HEK293T (cell line): ENCODE measurements at places on chromosomes 2 and 18.
A peak's percentile ranks its signal among the peaks of the same experiment; 100 is the strongest.

- no peak for DNase-seq
Observed at GRCh38 chr18:70627182-70627802, 338.4 kb downstream of the SOCS6 start.

DNA sequence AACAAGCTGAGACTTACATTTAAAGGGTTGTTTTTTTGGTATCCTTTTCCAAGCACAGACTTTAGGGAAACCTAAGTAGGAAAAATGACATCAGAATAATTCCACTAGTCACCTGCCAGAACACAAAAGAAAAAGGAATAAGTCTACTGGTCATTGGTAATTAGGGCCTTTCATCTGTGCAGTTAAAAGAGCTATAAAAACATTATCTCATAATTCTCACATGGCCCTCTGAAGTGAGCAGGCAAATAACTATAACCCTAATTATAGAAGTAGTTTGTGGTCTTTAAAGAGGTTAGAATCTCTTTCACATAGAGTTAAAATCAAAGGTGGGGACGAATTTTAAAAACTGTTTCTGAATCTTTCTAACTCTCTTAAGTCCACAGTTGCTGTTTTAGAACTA lies 111.1 kb upstream of the B3GNT2 start:
- DNase-seq: no peak

- no peak for DNase-seq
Observed at GRCh38 chr2:222943820-222944219, 83.0 kb downstream of the ACSL3 start.

- no peak for DNase-seq
Observed at GRCh38 chr2:104849101-104849500, 4.8 kb upstream of the POU3F3 start.

- DNase-seq: peak; percentile 81
Observed at GRCh38 chr18:31424383-31424988, 23.1 kb upstream of the DSG3 start.

GRCh38 chr2:226643946-226644282 lies 155.7 kb downstream of the IRS1 start:
- no peak for DNase-seq

DNA sequence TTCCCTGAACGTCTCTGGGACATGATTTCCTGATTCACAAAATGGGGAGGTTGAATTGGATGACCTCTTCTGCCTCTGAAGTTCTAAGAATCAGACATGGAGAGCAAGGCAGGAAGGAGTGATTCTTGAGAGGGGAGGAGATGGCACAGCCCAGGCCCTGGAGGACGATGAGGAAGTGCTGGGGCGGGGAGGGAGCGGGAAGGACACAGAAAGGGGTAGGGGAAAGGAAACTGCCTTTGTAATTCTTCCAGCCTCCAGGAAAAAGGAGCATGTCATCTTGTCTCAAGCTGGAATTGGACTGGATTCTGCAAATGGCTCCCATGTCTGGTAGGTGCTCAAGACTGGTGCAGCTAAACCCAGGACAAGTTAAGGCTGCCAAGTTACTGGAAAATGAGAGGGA lies 97.0 kb upstream of the NCK2 start:
- DNase-seq: no peak

DNA sequence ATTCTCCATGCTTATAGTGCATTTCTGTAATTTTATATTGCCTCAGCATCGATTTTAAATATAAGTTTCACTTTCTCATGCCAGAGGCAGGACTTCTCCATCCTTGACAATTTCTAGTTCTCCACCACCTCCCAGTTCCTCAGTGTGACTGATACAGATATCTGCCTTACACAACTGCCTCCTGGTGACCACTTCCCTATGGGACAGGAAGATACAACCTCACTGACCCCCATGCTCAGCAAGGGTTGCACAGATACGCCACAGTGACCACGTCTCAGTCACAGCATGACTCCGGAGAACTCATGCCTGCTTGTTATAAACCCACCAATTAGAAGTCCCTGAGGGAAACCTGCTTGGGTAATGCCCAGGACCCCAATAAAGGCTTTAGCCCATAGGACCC lies 284.0 kb upstream of the MC4R start:
- DNase-seq: no peak

- DNase-seq: no peak
Observed at GRCh38 chr2:239596253-239596652, 195.4 kb upstream of the HDAC4 start.

GRCh38 chr2:72897785-72898584 lies 10.8 kb downstream of the SPR start:
- no peak for DNase-seq

- DNase-seq: no peak
Observed at GRCh38 chr2:224042191-224042696, 3.2 kb upstream of the SERPINE2 start.

DNA sequence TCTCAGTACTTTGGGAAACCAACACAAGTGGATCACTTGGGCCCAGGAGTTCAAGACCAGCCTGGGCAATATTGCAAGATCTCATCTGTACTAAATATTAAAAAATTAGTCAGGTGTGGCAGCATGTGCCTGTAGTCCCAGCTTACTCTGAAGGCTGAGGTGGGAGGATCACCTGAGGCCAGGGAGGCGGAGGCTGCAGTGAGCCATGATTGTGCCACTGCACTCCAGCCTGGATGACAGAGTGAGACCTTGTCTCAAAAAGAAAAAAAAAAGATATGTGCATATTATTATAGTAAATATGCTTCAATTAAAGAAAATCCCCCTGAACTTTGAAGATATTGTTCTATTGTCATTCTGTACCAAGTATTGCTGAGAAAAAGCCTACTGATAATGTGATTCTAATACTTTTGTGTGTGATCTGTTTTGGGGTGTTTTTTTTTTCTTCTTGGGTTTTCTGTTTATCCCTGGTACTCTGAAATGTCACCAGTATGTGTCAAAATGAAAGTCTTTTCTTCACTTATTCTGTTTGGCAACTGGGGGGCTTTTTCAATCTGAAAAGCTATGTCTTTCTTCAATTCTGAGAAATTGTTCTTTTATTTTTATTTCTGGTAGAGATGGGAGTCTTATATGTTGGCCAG lies 13.2 kb downstream of the NEURL3 start:
- no peak for DNase-seq
